ENCODE measurements at places on chromosomes 7 and 10.

GRCh38 chr10:7337431-7338171, 73.2 kb downstream of the SFMBT2 start:
- no peak for DNase-seq

DNA sequence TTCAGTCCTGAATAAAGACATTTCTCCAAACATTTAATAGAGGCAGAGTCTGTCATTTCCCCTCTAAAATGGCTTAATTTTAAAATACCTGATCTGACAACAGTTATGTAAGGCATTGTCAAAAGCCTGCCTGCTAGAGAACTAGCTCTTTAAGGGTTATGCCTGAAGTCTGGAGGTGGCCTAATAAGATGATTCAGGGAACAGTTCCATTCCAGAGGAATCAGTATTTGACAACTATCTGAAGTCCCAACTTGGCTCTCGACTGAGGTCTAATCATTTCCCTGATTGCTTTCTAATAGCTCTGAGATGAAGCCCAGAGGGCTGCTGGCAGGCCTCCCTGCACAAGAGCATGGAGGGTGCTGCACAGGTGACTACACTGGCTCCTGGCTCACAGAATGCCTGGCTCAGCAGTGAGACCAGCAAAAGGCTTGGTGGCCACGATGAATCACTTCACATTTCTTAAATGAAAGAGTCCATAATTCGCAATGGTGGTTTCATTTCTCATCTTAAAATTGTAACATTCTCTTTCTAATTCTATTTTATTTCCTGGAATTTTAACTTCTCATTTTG, 509.6 kb upstream of the POM121L12 start:
- DNase-seq, result no peak

- DNase-seq, result no peak
Measured at GRCh38 chr10:21039721-21040120, 142.6 kb upstream of the NEBL start.

DNA sequence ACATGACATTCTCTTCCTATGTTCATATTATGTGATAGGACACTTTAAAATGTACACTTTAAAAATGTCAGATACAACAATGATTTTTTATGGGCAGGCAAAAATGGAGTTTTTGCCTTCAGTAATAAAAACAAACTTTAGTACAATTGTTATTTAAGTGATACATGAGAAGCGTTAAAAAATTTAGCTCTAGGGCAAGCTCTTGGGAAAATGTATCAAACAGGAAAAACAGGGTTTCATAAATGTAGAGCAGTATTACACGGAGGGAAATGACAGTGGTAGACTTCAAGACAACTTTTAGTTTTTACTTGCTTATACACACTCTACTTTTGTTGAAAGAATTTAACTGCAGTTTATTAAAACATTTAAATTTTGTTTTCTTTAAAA, 1.5 kb downstream of the FHIP2A start:
- no peak for DNase-seq

DNA sequence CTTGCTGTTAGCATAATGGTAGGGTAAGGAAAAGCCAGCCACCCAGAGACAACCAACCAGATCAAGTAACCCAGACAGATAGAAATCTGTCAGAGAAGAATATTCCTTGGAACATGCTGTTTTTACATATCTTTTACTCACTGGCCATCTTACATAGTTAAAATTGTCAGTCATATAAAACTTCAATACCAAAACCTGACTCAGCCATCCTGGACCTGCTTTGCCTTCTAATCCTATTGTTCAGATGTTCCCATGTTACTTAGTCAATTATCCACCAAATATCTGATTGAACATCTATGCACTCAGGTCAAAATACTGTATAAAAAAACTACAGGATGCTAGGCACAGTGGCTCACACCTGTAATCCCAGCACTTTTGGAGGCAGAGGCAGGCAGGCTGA, 466.5 kb upstream of the NRP1 start:
- no peak for DNase-seq

- DNase-seq, result no peak
Measured at GRCh38 chr7:15600298-15600697, 38.5 kb upstream of the AGMO start.

DNA sequence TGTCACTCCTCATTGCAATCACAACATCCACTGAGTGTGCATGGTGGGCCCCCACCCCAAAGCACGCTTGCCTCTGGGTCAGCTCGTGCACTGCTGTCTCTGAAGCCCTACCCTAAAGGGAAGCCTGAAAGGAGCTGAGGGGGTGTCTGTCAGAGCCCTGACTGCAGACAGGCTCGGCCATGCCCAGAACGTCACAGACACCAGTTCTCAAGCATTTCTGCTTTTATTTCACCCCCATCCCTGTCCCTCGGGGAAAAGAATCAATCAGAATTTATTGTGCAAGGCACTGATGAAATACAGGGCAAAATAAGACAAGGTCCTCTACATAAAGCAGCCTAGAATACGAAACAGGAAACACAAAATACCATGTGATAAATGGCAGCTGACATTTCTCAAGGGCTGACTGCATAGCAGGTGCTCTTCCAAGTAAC, 231.8 kb downstream of the WDR37 start:
- no peak for DNase-seq

DNA sequence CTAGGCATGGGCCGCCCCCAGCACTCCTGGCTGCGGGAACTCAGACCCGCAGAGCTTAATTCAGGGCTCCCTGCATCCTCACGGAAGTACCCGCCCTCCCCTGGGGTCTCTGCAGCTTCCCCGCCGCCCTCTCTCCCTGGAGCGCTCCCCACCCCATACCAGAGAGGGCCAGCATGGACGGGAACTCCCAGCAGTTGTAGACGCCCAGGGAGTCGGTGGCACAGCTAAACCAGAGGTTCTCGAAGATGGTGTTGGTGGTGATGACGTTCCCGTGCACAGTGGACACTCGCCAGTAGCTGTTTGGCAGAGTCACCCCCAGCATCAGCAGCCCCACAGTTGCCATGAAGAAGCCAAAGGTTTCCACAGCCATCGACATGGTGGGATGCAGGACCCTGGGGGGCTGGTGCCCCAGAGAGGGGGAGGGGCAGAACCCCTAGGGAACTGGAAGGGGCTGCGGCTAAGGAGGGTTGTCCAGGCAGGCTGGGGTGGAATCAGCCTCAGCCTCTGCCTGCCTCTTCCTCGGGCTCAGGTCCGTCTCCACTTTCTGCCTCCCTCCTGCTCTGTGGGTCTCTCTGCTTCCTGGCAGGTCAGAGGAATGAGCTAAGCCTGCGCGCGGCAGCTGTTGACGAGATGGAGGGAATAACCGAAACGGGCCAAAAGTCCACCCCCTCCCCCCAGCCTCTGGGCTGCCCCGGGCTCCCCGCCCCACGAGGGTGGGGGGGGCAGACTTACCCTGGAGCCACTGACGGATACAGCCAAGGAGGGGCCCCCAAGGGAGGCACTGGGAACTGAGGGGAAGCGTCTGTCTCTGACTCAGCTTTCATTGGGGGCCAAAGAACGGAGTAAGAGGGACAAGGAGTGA, at the start of gene CLDN15:
Gene CLDN15 (minus strand): TSS at position 597 of the 862 bp plus-strand sequence. CDS start 221 bp downstream, at position 376.
- DNase-seq, result no peak

DNA sequence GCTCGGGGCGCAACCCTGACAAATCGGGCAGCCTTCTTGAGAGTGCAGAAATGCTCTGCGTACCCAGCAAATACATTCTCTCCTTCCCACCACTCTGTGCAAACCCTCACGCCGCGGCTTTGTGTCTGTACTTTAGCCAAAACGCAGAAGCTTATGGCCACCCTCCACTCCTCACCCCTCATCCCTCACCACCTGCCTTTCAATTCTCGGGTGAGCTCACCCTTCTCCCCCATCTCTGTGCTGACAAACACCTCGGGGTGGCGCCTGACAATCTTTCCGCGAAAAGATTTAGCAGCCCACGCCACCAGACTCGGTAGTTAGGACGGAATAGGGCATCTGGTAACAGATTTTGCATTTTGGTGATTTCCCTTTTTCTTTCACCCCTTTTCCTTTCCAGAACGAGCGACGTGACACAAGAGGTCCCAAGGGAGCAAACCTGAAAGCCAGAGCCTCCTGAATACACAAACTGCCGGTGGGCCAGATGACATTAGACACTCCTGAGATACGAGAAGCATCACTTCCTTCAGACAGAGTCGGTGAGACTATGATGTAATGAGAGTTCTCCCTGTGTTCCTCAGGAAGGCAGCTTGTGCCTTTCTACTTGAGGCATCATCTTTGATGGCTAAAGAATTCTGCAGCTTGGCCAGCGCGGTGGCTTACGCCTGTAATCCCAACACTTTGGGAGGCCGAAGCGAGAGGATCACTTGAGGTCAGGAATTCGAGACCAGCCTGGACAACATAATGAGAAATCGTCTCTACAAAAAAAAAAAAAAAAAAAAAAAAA, 671 bp upstream of the ATAD1 start:
- DNase-seq, result peak; percentile 74

GRCh38 chr7:5665094-5666025, 116.1 kb downstream of the RNF216 start:
- DNase-seq, result peak; percentile 80

DNA sequence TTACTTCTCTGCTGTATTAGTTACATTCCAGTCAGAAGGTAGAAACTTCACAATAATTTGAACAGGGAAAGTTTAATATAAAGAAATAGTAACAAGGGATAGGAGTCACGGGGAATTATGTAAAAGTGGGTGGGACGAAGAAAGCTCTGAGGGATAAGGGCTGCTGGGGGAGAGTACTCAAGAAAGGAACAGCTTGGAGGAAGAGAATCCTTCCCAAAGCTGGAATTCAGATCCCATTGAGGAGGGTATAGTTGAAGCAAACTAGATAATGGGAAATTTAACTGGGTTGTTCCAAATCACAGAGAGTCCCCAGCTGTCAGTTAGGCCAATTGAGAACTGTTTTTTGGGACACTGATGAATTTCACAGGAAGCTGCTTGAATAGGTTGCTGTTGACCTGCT, 53.2 kb upstream of the MACC1 start:
- no peak for DNase-seq

GRCh38 chr7:44218418-44219201, 17.8 kb downstream of the YKT6 start:
- DNase-seq, result no peak

DNA sequence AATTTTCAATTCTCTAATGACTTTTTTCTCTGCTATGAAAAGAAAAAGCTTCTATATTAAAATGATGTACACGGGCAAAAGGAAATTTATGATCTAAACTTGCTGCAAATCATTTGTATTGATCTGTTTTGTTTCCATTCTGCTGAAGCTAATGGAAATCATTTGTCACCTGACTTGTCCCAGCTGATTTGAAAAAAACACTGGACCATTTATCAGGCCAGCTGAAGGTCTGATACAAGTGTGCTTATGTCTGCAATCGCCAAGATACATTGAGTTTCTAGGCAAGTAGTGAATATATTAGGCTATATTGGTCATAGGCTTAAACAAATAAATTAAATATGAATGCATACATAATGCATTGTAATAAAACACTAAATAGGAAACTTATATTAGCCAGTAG, 1309.7 kb downstream of the REEP3 start:
- DNase-seq, result no peak

GRCh38 chr10:61919646-61920215, 18.2 kb downstream of the ARID5B start:
- DNase-seq, result no peak

GRCh38 chr10:133123050-133123745, 35.5 kb downstream of the ADGRA1 start:
- no peak for DNase-seq

DNA sequence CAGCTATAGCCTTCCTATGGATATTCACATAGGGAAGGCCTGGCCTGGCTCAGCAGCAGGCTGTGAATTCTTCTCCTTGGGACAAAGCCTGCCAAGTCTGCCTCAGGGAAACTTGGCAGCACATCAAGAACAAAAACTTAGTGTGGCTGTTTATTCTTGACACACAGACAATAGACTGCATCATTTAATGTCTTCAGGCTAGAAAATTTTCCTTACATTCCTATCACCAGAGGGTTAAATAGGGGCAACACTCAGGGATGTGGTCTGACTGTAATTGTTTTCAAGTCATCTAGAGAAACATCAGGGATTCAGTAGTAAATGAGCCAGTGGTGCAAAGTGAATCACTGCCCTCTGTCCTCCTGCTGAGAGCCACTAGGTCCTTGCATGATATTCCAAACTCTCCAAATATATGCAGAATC, 137.3 kb downstream of the SEMA3C start:
- DNase-seq, result no peak

Measured in CD4-positive, alpha-beta T cell treated with Interleukin-17A for 1 hour (primary cell).